ENCODE measurements at places on chromosomes 12 and 14.

DNA sequence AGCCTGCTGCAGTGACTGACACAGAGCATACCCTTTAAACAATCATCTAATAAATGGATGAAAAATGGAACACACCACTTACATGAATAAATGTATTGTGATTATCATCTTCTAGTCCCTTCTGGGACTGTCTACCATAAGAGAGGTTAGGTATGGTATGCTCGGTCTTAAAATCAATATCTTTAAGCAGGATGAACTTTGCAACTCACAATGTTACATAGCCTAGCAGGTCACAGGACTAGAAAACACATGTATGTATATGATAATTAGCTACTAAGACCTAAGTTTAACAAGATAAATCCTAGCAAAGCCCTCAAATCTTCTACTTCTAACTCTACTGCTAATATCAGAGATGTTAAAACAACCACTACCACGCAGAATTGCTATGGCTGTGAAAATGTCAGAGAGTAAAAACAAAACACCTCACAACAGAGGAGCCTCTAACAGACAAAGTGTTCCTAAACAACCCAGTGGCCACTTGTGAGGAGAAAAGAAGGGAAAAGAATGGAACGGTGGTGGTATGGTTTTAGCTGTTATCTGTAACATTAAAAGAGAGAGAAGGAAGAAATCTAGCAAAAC, 139.4 kb downstream of the STXBP6 start:
- no peak for DNase-seq

GRCh38 chr14:92673601-92674150, 74.8 kb downstream of the LGMN start:
- no peak for DNase-seq

GRCh38 chr14:106023411-106023810, 497.0 kb downstream of the TMEM121 start:
- DNase-seq, result no peak

- DNase-seq, result peak; percentile 32
Observed at GRCh38 chr12:2535583-2536204, 259.1 kb upstream of the FKBP4 start.

DNA sequence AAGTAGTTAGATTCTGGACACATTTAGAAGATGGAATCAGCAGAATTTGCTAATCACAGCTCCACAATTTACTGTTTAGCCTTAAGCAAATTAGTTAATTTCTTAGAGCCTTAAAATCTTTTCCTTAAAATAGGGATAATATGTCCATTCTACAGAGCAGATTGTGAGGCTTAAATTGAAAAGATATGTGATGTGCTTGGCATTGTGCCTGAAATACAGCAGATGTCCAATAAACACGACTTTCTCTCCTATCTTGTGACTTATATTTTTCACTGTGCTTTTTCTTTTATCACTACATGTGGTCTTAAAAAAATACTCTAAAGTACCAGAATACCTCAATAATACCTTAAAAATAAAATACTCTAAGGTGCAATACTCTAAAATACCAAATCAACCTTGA, 30.6 kb downstream of the CCER1 start:
- no peak for DNase-seq
